ENCODE measurements at places on chromosomes 7 and 10.

- DNase-seq = peak; percentile 63
Measured at GRCh38 chr10:61779950-61780659, 117.4 kb downstream of the CABCOCO1 start.

DNA sequence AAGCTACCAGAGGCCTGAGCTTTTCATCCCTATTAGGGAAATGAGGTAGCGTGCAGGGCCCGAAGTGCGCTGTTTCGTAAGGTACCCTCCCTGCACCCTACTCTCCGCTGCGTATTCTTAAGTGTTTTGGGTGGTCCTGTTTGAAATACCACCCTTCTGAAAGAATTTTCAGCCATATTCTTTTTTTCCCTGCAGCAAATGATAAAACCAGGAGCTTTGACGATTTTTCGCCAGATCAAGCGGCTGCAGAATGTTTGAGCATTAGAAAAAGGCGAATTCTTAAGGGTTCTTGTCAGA, 1.2 kb downstream of the RSBN1L start:
- DNase-seq = no peak

- DNase-seq = no peak
Measured at GRCh38 chr7:115038158-115038557, 116.3 kb downstream of the MDFIC start.

- no peak for DNase-seq
Measured at GRCh38 chr7:4939971-4940728, 18.8 kb downstream of the MMD2 start.
